ENCODE measurements at places on chromosomes 3 and 15. TPM values are rescaled to one million over a fixed set of nuclear protein-coding genes. Genes with fewer than 3 reads are reported as not detected.
A peak's percentile ranks its signal among the peaks of the same experiment; 100 is the strongest.

Gene WNT7A
- total RNA-seq, result 4.8 TPM

Gene KIF15
- 0.64 TPM for total RNA-seq

Gene BUB1B
- total RNA-seq, result 8.0 TPM

Gene GOLGA6B
- not detected for total RNA-seq

Gene TM4SF18
- 4.4 TPM for total RNA-seq

Gene SEC61A1
- 137 TPM for total RNA-seq

Gene IL20RB
- total RNA-seq, result 1.3 TPM

Gene TRIM71
- 9.9 TPM for total RNA-seq

Gene SLC26A6
- total RNA-seq, result 14.6 TPM

Gene MYO9A
- total RNA-seq, result 173 TPM

Gene CHL1
- total RNA-seq, result 11.3 TPM

Gene CD80
- 4.8 TPM for total RNA-seq

Gene GAP43
- 0.31 TPM for total RNA-seq

Gene KNL1
- 0.95 TPM for total RNA-seq

DNA sequence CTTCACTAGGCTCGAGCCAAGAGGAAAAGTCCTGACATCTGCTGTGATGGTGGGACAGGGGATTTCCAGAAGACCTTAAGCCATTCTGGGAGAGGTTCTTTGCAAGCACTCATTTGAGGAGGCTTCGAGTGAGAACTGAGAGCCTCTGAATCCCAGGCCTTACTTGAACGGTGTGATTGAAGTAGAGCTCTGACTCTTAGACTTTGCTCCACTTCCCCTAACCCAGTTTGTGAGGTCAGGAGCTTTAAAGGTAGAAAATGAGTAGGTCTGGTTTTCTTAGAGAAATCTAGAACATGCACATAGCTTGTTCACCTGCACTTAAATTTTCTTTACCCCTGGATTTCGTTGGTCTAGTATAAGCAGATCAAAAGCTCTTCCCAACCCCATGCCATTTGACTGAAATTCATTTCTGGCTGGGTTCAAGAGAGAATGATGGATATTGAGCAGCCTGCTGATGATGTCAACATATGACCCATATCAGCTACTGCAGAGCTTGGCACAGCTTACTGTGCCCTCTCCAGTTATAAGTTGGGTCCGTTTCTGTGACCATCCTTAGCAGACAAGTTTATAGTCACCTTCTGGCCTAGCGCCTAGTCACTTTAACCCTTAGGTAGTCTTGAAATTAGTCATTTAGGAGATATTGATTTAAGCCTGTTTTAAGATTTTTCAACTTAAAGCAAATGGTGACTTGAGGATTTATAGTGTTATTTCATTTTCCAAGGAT is 229.2 kb upstream of the CHRM5 start:
- H3K27me3 ChIP-seq, result no peaks in the 10 kb centered on the region
- H3K27ac ChIP-seq, result no peak overlapping the region
- H3K36me3 ChIP-seq, result no peaks in the 10 kb centered on the region
- peaks cover 12% of the 10 kb centered on the region for H3K4me1 ChIP-seq
- DNase-seq, result no peak
- H3K4me3 ChIP-seq, result no peak overlapping the region

GRCh38 chr3:65560133-65560532 is 478.6 kb downstream of the MAGI1 start:
- no peaks in the 10 kb centered on the region for H3K4me1 ChIP-seq
- H3K27me3 ChIP-seq, result no peaks in the 10 kb centered on the region
- H3K27ac ChIP-seq, result no peak overlapping the region
- no peak overlapping the region for H3K4me3 ChIP-seq
- H3K36me3 ChIP-seq, result no peaks in the 10 kb centered on the region

DNA sequence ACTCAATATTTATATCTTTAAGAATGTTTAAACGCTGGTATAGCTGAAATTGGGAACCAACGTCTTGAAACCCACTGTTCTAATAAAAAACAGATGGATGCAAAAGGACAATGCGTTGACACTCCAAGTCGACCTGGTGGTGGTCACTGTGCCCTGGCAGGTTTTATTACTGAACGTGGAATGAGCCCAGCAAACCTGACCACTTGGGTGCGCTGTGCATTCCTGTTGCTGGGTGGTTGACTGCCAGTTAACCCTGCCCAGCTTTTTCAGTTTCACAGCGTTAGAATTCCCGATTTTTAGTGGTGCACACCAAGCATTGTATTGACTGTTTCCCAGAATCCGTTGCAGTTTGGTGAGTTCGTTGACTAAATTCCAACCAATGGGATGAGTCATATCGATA is 384.4 kb downstream of the OCA2 start:
- no peaks in the 10 kb centered on the region for H3K4me1 ChIP-seq
- no peak overlapping the region for H3K27ac ChIP-seq
- DNase-seq, result no peak
- no peaks in the 10 kb centered on the region for H3K36me3 ChIP-seq
- no peaks in the 10 kb centered on the region for H3K27me3 ChIP-seq

- no peak overlapping the region for H3K27ac ChIP-seq
- no peaks in the 10 kb centered on the region for H3K36me3 ChIP-seq
- DNase-seq, result no peak
- peaks cover 2% of the 10 kb centered on the region for H3K4me1 ChIP-seq
These were observed 14.2 kb downstream of the MYO5C start for GRCh38 chr15:52281085-52282035.

DNA sequence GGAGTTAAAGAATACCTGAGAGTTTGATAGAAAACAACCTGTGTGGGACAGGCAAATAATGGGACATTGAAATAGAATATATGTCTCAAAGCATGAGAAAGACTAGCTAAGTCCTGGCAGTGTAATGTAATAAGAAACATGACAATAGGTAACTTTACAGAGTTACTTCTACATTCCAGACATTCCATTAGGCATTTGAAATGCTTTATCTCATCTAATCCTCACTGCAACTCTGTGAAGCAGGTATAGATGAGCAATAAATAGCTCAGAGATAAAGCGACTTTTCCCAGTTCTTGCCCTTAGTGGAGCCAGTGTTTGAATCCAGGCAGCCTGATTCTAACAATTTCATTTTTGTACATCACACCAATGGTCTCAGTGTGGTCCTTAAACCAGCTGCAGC is 76.8 kb downstream of the CPNE4 start:
- H3K4me3 ChIP-seq, result no peak overlapping the region
- no peaks in the 10 kb centered on the region for H3K36me3 ChIP-seq
- DNase-seq, result no peak

- no peaks in the 10 kb centered on the region for H3K36me3 ChIP-seq
- H3K27me3 ChIP-seq, result no peaks in the 10 kb centered on the region
- no peak overlapping the region for H3K4me3 ChIP-seq
These were observed 13.6 kb downstream of the HAPLN3 start for GRCh38 chr15:88881775-88882174.

- H3K27me3 ChIP-seq, result no peaks in the 10 kb centered on the region
- no peak overlapping the region for H3K27ac ChIP-seq
- no peaks in the 10 kb centered on the region for H3K36me3 ChIP-seq
- H3K4me3 ChIP-seq, result no peak overlapping the region
These were observed 34.7 kb downstream of the NUSAP1 start for GRCh38 chr15:41367418-41367817.

DNA sequence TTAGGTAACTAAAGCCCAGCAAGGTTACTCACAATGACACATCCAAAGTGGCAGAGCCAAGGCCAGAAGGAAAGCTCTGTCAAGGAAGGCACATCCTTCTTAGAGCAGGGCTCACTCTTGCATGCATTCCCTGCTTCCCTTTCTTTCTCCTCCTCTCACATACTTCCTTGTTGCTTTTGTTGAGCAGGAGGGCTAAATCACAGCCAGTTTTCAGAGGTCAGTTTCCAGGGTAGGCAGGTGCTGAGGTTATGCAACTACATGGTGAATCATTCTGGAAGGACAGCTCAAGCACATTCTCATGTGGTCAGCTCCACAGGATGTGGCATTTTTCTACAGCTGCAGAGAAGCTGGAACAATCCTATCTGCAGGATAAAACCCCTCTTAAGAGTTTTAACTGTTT is 275.6 kb downstream of the ZNF621 start:
- no peak overlapping the region for H3K4me3 ChIP-seq
- H3K36me3 ChIP-seq, result no peaks in the 10 kb centered on the region
- DNase-seq, result no peak
- H3K27ac ChIP-seq, result peak overlapping the region; percentile 32
- H3K27me3 ChIP-seq, result no peaks in the 10 kb centered on the region
- no peaks in the 10 kb centered on the region for H3K4me1 ChIP-seq

DNA sequence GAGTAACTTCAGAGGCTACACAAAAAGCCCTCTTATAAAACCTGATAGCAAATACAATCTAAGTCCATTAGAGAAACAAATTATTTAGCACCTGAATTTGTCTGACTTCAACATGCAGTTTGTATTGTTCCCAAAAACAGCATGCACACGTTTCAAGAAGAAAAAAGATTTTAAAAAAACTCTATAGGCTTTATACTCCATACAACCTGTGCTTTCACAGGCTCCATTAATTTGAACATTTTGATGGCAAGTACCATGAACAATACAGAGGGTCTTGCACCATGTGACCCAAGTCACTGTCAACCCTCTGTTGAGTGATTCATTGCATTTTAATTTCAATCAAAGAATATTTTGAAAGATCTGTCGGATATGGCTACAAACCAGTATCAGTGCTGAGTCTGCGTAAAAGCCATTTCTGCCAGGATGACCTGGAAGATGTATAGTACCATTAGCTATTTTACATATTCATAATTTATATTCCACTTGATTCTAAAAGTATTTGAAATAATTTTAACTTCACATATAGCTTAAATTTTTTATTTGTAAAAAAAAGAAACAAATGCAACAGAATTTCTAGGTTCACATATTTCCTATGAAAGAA is 13.2 kb downstream of the ANXA2 start:
- H3K27me3 ChIP-seq, result no peaks in the 10 kb centered on the region
- no peak overlapping the region for H3K4me3 ChIP-seq
- peaks cover 12% of the 10 kb centered on the region for H3K4me1 ChIP-seq

DNA sequence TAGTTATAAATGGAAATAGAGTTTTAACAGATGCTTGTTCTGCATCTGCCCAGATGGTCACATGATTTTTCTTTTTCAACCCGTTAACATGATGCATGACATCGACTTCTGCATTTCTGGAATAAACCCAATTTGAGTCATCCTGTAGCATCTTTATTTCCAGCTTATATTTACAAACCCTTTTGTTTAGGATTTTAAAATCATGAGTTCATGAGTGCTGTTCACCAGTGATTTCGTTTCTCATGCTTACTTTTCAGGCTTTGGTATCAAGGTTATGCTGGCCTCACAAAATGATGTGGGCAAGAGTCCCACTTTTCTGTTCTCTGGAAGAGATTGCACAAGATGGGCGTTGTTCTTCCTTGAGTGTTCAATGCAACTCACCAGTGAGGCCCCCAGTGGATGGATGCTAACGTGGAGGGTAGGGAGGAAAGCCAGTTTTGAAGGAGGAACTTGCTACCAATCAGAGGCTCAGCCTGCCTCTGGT is 5.2 kb downstream of the HRH1 start:
- no peak overlapping the region for H3K27ac ChIP-seq
- peak; percentile 26 for DNase-seq
- H3K36me3 ChIP-seq, result no peaks in the 10 kb centered on the region

DNA sequence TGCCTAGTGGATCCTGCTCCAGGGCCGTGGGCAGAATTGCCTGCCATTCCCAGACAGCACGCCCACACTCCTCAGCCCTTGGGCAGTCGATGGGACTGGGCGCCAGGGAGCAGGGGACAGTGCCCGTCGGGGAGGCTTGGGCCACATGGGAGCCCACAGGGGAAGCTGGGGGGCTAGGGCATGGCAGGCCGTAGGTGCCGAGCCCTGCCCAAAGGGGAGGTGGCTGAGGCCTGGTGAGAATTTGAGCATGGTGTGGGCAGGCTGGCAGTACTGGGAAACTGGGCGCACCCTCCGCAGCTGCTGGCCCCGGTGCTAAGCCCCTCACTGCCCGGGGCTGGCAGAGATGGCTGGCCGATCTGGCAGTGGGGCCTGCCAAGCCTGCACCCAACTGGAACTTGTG is 1225.9 kb upstream of the EPHA6 start:
- no peaks in the 10 kb centered on the region for H3K27me3 ChIP-seq
- H3K27ac ChIP-seq, result no peak overlapping the region
- H3K4me1 ChIP-seq, result no peaks in the 10 kb centered on the region
- no peaks in the 10 kb centered on the region for H3K36me3 ChIP-seq

- H3K4me3 ChIP-seq, result no peak overlapping the region
- no peak for DNase-seq
These were observed 30.8 kb downstream of the DNAH1 start for GRCh38 chr3:52346623-52347530.

GRCh38 chr3:8650583-8651416 is 6.2 kb upstream of the SSUH2 start:
- H3K4me1 ChIP-seq, result no peaks in the 10 kb centered on the region
- DNase-seq, result peak; percentile 47
- no peak overlapping the region for H3K4me3 ChIP-seq
- no peaks in the 10 kb centered on the region for H3K27me3 ChIP-seq
- H3K36me3 ChIP-seq, result no peaks in the 10 kb centered on the region

DNA sequence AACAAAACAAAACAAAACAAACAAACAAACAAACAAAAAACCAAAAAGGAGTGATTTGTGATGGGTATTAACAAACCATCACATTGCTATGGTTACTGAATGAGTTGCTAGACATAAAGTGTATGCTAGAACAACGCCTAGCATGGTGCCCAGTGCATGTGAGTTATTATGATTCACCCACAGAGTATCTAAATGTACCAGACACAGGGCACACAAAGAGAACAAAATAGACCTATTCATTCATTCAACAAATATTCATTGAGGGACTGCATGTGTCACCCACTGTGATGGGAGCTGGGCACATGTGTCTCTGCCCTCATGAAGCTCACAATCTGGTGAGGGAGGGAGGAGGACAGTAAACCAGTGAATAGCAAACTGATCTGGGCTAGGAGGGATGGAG is 11.6 kb upstream of the ACAN start:
- no peak overlapping the region for H3K27ac ChIP-seq
- no peaks in the 10 kb centered on the region for H3K36me3 ChIP-seq
- H3K4me3 ChIP-seq, result no peak overlapping the region
- H3K27me3 ChIP-seq, result no peaks in the 10 kb centered on the region
- peaks cover 7% of the 10 kb centered on the region for H3K4me1 ChIP-seq

- no peaks in the 10 kb centered on the region for H3K36me3 ChIP-seq
- H3K4me1 ChIP-seq, result no peaks in the 10 kb centered on the region
- no peaks in the 10 kb centered on the region for H3K27me3 ChIP-seq
- no peak for DNase-seq
- no peak overlapping the region for H3K4me3 ChIP-seq
- no peak overlapping the region for H3K27ac ChIP-seq
These were observed 150.5 kb upstream of the PRR20G start for GRCh38 chr3:127438371-127438770.

- H3K4me1 ChIP-seq, result peaks cover 13% of the 10 kb centered on the region
These were observed 2.5 kb downstream of the SNRK start for GRCh38 chr3:43288850-43289249.

DNA sequence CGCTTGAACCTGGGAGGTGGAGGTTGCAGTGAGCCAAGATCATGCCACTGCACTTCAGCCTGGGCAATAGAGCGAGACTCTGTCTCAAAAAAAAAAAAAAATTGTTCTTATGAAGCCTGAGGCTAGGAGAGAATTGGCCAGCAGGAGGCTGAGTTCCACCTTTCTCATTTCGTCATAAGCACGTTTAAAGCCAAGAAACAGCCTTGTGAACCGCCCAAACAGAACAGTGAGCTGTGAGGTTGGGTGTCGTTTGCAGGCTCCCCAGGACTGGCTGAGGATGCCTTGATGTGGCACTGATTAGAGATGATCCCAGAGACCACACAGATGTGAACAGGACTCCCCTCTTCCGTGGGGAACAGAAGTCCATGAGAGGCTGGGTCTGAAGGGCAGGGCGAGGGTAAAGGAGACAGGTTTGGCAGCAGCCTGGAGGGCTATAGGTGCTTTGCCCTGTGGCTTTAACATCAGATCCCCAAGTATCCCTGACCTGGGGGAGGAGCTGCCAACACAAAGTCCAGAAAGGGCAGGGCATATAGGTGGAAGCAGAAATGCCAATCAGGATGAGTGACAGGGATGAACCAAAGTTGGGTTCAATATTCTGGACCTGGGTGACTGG is 52.9 kb downstream of the CLEC3B start:
- no peaks in the 10 kb centered on the region for H3K4me1 ChIP-seq
- no peak overlapping the region for H3K4me3 ChIP-seq
- no peak overlapping the region for H3K27ac ChIP-seq
- no peaks in the 10 kb centered on the region for H3K27me3 ChIP-seq

Measured in lung (tissue), 17 donors.